Stimulated activated CD8-positive, alpha-beta memory T cell treated with anti-CD3 and anti-CD28 coated beads, Interleukin-15, amount 100 ng/mL, for 48 hours (primary cell): ENCODE measurements at places on chromosomes 16 and 17.

DNA sequence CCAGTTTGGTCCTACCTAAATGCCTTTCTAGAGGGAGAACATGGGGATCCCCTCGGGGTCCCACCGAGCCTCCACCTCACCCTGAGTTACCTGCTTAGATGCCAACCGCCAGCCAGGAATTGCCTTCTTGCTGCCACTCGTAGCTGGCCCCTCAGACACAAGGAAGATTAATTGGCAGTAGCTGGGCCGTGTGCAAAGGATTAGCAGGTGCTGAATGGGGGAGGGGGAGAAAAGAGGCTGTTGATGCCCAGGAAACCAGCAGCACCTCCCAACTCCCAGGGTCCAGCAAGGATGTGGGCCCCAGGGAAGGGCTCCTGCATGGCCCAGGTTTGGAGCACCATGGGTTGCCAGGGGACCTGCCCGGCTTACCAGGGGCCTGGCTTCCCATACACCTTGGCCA, at the start of gene CNGB1:
TSS of gene CNGB1 (minus strand) at position 159 of the 400 bp plus-strand sequence. CDS start 3,842 bp downstream, outside the sequence.
- no peak for DNase-seq

DNA sequence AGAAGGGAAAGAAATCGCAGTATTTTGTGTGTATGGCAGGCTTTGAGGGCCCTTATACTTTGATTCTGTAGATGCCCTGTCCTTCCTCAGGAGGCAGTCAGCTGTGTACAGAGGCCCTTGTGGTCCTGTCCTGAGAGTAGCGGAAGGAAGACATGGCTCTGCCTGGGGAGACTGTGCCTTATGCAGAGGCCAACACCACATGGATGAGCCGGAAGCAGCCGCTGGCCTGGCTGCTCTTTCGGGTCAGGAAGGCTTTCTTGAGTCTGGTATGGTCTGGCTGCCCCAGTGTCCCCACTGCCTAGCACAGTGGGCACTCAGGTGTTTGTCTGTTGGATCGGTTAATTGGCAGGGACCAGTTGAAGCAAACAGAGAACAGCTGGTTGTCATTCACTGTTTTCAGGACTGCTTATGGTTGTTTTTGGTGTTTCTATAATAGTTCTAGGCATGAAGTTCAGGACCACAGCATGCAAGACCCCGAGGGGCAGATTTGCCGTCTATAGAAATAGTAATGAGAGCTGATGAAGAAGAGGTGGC, 12.4 kb downstream of the USP10 start:
- DNase-seq, result no peak

- DNase-seq, result no peak
Observed at GRCh38 chr16:72536723-72537435, 364.9 kb upstream of the PMFBP1 start.

GRCh38 chr17:60445144-60445543, 22.9 kb downstream of the CHCT1 start:
- no peak for DNase-seq

DNA sequence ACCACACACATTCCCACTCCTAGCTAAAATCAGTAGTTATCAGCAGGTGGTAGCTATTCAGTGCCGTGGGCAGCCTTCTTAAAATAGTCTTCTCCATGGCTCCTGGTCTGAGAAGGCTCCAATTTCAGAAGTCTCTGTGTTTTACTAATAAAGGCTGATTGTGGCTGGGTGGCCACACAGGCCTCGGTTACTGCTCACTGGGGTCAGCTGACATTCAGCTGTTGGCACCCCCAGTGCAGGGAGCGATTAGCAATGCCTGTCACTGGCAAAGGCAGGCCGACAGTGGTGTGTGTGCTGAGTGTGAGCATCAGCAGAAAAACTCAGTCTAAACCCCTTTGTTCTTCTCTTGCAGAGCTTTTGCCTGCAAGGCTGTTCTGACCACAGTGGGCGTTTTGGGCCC, 16.6 kb upstream of the DBNDD1 start:
- no peak for DNase-seq

DNA sequence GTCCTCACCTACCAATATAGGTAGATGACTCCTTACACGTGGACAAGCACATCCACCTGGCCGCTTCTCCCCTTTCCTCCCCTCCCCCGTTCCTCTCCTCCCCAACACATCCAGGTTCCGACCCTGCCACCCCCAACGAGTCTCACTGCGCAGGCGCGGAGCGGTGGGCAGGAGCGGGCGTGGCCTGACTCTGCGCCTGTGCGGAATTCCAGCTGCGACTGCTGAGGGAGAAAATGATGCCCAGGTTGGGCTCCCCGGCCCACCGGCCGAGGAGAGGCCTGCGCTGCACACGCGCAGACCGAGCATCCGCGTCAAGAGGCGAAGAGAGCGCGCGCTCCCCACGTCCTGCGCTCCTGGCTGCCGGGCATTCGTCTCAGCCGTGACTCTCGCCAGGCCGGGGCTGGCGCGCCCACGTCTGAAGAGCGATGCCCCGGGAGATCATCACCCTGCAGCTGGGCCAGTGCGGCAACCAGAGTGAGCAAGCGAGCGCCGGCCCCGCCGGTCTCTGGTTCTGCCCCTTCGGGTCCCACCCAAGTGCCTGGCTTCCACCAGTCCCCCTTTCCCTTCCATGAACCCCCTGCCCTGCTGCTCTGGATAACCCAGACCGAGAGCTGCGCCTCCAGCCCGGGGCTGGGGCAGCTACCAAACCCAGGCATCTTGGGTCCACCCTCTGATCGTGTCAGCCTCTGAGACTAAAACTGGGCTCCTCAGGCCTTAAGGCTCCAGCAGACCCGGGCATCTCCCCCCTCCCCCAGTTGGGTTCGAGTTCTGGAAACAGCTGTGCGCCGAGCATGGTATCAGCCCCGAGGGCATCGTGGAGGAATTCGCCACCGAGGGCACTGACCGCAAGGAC, at the start of gene TUBG2:
TSS of gene TUBG2 (plus strand) at position 206 of the 853 bp plus-strand sequence. CDS start at position 426, 220 bp downstream.
- peak; percentile 72 for DNase-seq
